ENCODE measurements at places on chromosomes 1 and 21.

DNA sequence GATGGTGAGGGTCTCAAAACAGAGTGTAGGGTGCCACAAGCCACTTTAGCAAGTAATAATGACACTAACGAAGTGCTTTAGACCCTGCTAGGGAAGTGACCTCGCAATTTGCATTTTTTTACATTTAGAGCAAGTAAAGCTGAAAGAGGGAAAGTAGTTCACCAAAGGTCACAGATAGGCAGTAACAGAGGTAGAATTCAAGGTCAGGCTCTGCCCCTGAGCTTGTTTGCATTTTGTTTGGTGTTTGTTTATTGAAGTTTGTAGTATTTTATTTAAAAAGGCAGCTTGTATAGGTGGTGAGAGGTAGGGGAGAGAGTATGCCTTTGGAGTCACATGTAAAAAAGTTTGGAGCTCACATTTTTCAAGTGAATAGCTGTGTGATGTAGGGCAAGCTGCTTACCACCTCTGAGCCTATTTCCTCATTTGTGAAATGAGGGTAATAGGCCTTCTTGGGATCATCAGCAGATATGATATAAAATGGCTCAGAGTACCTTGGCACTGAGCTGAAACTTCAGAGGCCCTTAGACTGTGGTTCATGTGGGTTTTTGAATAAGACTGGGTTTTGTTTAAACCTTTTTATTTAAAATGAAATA, 142.5 kb downstream of the TRABD2B start:
- no peak for DNase-seq

DNA sequence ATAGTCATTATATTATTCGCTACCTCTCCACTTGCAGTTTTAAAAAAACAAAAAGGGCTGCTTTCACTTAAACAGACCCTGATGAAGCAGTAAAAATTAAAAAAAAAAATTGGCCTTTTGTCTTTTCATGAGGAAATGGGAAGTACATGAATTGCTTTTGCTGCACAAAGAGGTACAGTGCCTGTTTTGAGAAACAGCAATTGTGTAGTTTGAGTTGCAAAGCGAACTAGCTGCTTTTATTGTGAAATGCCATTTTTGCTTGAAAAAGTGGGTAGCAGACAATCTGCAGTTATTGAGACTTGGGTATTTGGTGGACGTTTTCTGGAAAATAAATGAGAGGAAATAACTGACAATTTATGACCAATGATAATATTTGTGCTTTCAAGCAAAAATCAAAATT, 7.0 kb downstream of the DIP2A start:
- no peak for DNase-seq

DNA sequence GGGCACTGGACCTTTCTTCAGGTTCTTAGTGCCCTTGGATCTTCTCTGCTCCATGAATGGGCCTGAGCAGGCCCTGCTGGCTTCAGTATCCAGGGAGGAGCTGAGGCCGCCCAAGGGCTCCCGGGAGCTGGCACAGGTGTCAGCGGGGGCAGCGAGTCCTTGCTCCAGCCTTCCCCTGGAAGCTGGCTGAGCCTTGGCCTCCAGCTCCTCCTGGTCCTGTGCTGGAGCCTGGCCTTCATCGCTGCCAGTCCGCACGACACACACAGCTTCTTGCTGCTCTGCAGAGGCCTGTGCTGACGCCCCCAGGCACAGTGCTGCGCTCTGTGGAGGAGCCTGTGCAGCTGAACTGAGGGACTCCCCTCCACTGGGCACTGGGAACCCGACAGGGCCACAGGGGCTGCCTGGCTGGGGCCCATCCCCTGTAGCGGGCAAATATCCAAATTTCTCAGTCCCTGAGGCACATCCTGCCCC, 1.7 kb downstream of the SPOCD1 start:
- peak; percentile 79 for DNase-seq

DNA sequence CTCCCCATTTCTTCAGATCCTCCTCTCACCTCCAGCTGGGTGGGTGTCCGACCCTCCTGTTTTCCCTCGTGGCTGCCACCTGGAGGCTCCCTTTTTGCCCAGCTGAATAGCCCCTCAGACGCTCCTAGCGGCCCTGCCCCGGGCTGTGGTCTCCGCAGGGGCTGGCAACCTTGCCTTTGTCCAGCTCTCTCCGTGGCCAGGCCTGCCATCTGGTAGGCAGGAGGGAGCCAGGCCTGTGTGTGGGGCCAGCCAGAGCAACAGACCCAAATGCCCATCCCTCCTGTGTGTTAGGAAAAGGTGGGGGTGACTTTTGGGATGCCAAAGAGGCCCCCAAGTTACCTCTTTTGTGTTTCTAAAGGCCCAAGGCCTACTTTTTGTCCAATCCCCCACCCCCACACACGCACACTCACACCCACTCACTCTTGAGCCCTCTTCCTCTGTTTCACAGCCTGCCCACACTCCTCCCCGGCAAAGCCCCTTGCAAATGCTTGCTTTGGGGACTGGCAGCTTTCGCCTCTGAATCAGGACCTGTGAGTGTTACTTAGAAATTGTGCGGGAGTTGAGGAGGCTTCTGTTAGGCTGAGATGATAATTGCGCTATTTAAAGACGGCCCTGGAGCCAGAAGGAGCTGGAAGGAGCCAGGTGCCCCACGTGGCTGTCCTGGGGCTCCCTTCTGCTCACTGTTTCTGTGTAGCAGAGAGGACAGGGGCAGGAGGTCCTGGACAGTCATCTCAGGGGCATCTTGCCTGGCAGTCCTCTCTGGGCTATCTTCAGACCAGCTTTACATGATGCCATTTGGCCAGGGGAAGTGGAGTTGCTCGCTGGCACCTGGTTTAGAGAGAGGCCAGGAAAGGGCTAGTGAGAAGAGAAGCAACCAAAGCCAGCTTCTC, 9.1 kb downstream of the PPFIA4 start:
- DNase-seq, result no peak

- DNase-seq, result no peak
These were observed 432.8 kb downstream of the MATN1 start for GRCh38 chr1:30290581-30290980.

DNA sequence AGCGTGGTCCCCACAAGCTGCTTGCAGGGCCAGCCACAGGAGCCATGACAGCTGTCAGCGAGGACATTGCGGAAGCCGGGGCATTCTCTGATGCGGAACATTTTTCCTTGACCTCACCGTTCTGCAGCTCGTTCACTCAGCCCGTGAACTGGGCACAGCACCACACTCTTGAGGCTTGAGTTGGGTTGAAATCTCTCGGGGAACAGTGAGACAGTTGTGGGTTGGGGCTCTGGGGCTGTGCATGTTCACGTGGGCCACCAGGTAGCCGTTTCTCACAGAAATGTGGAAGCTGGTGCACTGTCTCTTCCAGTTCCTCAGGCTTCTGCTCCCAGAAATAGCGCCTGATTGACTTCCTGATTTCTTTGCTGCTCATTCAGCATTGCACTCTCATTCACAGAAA, 69.8 kb downstream of the SPSB1 start:
- no peak for DNase-seq

- no peak for DNase-seq
These were observed 594 bp downstream of the LUZP1 start for GRCh38 chr1:23168079-23168444.

DNA sequence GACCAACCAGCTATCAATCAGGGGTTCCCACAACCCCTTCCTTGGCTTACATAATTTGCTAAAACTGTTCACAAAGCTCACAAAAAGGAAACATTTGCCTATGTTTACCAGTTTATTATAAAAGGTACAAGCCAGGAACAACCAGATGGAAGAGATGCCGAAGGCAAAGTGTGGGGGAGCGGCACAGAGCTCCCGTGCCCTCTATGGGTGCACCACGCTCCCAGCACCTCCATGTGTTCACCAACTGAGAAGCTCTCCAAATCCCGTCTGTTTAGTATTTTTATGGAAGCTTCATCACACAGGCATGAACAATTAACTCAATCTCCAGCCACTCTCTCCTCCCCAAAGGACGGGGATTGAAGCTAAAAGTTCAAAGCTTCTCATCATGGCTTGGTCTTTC, 32.9 kb downstream of the PSMG1 start:
- DNase-seq, result no peak

- no peak for DNase-seq
These were observed 227.6 kb upstream of the C1orf174 start for GRCh38 chr1:4127592-4128140.

DNA sequence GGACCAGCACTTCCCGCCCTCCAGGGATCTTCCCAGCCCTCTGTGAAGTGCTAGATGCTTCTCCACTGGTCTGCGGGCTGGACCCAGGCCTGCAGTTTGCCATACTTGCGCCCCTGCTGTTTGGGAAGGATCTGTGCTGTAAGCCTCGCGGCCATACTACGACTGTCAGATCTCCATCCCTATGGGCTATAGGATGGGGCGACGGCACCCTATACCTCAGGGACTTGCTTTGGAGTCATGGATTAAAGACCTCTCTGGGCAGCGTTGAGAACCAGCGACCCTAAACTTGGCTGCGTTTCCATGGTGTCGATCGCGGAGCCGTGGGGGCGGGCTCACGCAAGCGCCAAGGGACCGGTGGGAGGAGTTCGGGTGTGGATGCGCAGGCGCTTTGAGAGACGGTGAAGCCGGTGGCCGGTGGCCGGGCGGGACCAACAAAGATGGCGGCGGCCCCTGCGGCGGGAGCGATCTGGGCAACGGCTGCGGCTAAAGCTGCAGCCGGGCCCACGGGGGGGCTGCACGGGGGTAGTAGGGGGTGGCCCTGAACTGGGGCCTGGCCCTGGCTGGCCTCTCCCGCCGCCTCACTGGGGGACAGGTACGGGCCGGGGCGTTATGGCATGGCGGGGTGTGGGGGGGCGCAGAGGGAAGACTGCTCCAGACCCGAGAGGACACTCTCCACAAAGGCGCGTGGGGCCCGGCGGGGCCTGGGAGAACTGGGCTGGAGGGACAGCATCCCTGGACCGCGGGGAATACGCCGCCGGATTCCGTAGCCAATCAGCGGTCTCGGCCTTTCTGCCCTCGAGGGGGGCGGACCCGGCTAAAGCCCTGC, at the start of gene USP21:
Gene USP21, plus strand, starts transcription at position 414 of the 826 bp plus-strand sequence. CDS start 1,141 bp downstream, outside the sequence.
- DNase-seq, result peak; percentile 95

DNA sequence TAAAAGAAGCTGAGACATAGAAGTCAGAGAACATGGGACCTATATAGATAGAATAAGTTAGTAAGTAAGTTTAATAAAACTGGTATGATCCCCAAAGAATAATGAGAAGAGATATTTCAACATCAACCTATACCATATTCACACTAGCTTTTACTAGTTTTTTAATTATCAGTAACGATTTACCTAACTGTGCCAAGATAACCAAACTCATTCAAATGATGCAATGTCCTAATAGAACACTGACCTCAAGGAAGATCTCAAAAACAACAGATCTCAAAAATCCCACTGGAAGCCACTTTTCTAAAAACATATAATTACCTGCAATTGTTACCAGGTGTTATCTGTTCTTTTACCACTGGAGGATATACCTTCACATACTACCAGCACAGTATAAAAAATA, 38.7 kb downstream of the ANKRD13C start:
- DNase-seq, result no peak

DNA sequence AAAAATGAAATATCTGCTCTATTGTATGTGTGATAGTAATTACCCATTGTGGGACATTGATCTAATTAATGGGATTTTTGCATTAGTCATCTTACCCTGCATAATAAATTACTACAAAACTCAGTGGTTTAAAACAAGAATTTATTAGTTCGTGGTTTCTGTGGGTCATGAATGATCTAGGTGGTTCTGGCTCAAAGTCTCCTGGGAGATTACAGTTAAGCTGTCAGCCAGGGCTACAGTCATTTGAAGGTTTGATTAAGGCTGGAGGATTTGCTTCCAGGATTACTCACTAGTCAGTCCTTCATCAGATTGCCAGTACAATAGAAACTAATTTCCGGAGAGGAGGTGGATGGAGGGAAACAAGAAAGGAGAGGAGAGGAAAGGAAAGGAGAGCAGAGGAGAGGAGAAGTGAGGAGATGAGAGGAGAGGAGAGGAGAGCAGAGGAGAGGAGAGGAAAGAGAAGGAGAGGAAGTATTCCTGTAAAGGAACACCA, 60.4 kb upstream of the TNFSF4 start:
- DNase-seq, result no peak

- DNase-seq, result no peak
These were observed 45.3 kb upstream of the MAN1A2 start for GRCh38 chr1:117321680-117322609.

DNA sequence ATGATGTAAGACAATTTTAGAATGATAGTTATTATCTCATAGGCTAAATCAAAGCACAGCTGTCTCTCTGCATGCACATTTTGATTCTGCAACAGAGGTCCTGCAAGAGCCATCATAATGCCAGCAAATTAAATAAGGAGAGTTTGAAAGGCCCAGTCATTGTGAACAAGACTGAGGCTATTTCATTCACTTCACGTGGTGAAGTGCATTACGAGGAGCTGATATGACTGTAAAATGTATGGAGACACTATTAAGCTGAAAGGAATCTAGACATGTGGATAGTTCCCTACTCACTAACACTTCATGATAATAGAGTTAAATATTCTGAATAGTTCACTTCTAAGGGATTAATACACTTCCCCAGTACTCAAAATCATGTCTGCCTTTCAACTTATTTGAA, 299.0 kb downstream of the SMYD3 start:
- DNase-seq, result no peak

- DNase-seq, result no peak
These were observed 3.0 kb downstream of the PAXBP1 start for GRCh38 chr21:32768530-32768929.

GRCh38 chr1:92655197-92655801, 129.6 kb downstream of the EVI5 start:
- DNase-seq, result no peak

DNA sequence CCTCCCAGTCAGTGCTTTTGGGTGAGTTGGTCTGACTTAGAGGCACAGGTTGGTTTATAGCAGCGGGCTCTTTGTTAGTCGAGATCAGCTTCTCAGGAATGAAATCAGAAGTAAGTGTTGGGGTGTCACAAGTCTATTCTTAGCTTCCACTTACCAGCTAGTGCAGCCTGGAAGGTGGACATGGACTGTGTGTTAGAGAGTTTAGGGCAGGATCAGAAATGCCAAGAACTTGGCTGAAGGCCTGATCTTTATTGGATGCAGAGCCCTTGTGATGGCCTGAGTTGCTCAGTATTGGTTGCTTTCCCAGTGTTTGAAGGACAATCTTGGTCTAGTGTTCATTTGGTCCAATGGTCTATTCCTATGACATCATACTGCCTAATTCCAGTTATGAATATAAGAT, 377.0 kb upstream of the USP24 start:
- DNase-seq, result peak; percentile 10

DNA sequence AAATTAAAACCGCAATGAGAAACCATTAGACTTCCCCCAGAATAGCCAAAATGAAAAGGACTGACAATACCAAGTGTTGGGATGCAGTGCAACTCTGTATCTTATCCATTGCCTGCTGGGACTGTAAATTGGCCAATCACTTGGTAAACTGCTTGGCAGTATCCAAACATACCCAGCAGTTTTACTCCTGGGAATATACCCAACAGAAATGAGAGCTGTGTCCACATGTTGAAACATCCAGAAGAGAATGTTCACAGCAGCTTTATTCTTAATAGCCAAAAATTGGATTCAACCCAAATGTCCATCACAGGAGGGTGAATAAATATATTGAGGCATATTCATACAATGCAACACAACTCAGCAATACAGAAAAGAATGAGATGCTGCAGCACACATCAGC, 13.7 kb upstream of the FAM20B start:
- DNase-seq, result no peak

- no peak for DNase-seq
These were observed 12.2 kb downstream of the LORICRIN start for GRCh38 chr1:153271711-153272110.
